ENCODE measurements at places on chromosomes 13 and 19.

GRCh38 chr19:52336117-52336790 lies at the start of gene ZNF610:
Gene ZNF610, plus strand, starts transcription at chr19:52336243. Its CDS starts 12,930 bp downstream, at chr19:52349173.
- DNase-seq = peak; percentile 78

- DNase-seq = no peak
These were observed 80.0 kb upstream of the TM9SF2 start for GRCh38 chr13:99421271-99421670.

DNA sequence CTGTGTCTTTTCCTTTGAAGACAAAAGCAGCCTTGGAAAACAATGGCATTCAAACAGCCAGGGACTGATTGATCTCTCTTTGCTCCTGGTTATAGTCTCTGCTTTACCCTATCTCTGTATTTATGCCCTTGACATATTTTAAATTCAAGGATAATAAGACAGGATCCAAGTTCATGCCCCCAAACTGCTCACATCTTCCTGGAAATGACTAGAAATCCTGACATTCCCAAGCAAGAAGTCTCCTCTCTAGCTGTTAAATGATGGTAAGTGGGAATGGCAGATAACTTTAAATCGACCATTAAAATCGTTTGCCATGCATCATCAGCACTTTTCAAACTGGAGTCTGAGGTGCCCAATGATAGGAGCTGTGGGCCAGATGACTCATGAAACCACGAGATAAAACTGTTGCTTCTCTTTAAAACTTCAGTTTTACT lies 435.6 kb downstream of the FOXO1 start:
- DNase-seq = no peak

GRCh38 chr13:23567906-23568460 lies 2.2 kb upstream of the TNFRSF19 start:
- DNase-seq = no peak

GRCh38 chr13:48976576-48977285 lies 1.0 kb downstream of the FNDC3A start:
- DNase-seq = peak; percentile 64

GRCh38 chr13:113405481-113406300 lies 41.8 kb upstream of the GRTP1 start:
- peak; percentile 82 for DNase-seq

DNA sequence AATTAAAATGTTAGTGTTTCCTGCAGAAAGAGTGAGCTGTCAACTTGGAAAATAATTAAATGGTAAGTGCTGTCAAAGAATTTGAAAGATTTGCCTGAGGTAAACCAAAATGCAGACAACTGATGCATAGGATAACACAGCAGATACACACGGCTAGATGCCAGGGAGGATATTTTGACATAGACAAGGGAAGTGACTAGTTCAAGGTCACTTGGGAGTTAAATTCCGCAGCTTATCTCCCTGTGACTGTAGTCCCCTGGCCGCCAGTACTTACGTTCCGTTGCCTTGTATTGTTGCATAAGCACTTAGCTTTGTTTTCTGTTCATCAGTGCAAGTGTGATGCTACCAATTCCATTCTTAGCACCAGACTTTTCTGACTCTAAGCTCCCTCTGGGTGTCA lies 247.3 kb upstream of the MAB21L1 start:
- DNase-seq = no peak

- DNase-seq = no peak
These were observed 523.4 kb downstream of the FGF9 start for GRCh38 chr13:22194106-22194805.

DNA sequence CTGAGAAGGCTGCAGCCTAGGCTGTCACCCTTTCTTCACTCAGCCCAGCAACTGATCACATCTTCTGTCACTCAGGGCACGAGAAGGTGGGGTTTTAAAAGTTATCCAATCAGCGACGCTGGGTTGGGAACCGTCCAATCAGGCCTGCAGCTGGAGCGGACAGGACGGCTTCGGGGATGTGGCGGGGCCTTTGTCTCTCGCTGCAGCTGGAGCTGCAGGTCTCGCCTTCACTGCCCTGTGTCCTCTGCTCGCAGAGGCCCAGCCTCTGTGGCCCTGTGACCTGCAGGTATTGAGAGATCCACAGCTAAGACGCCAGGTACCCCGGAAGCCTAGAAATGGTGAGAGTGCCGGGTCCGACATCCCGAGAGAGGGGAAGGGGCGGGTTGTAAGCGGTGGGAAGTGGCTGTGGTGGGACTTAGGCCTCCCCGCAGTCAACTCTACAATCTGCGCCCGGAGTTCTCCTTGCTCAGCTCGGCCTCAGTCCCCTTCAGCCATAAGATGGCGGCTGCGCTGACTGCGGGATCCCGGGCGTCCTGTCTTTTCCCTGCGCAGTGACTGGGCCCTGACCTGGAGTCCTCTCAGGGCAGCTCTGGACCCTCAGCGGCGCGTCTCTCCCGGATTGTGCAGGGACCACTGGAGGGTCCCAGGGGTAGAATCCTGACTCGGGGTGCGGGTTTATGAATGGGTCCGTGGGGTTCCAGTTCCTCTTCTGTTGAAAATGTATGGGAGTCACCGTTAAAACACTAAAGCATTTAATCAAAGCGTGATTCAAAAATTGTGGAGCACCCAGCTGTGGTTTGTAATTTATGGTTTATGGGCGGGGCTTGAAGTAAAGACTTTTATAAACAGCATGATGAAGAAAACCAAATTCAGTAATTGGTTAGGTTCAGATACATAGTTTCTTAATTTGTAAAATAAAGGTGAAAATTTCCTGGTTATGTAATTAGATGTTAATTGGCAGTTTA lies at the start of gene ZNF714:
ZNF714 (plus strand) TSS at position 193 of the 965 bp plus-strand sequence. CDS start 16,066 bp downstream, outside the sequence.
- peak; percentile 73 for DNase-seq

DNA sequence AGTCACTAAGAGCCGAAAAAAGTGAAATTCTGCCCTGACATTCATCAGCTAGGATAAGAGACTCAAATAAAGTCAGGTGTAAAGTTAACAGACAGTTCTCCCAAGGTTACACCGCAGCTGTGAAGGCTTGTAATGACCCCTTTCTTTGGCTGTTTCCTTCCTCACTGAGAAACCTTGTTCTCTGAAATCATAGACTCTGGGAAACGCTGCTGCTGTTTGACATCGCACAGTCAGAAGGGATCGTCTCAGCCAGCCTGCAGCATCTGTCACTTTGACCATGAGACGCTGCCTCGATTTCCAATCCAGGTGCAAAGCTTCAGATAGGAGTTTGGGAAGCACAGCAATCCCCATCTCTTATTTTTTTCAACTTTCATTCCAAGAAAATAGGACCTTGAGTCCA lies 678 bp downstream of the BCAT2 start:
- DNase-seq = no peak

GRCh38 chr19:3146677-3147100 lies 10.9 kb downstream of the GNA15 start:
- no peak for DNase-seq

GRCh38 chr19:11418549-11419506 lies at the start of gene RGL3:
Gene RGL3, minus strand, starts transcription at chr19:11419314. Its CDS starts 36 bp downstream, at chr19:11419278.
- no peak for DNase-seq

DNA sequence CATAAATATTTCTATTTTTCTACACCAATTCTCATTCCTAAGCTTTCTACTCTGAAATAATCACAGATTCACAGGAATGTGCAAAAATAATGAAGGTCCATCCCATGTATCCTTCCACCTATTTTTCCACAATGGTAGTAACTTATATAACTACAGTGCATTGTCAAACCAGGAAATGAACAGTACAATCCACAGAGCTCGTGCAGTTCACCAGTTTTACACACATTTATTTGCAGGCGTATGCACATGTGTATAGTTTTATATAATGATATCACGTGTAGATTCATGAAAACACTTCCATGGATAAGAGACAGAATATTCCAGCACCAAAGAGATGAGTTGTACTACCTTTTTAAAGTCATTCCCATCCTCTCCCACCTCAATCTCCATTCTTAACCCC lies 12.9 kb downstream of the EEF1AKMT1 start:
- no peak for DNase-seq

DNA sequence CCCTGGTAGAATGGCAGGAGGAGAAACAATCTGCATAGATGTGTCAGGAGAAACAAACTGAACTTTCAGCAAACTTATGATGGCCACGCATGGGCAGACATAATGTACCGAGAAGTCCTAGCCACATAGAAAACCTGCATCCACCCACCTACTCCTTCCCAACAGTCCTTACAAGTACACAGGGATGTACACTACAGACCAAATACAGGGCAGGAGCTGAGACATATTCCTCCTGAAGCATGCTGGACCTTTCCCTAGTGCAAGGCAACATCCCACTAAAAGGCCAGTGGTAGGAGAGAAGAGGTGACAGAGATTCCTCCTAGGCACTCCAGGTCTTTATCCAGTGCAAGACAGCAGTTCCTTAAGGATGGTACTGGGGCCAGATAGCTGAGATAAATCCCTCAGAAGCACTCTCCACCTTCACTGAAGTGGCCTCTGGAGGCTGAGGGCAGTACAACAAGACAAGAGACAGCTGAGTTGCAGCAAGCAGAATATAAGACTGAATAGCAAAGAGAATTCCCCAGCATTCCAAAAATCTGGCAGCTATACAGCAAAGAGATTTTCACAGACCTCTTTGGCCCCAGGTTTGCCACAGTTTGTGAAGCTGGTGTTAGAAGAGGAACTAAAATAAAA lies 18.3 kb downstream of the VWA8 start:
- DNase-seq = no peak

DNA sequence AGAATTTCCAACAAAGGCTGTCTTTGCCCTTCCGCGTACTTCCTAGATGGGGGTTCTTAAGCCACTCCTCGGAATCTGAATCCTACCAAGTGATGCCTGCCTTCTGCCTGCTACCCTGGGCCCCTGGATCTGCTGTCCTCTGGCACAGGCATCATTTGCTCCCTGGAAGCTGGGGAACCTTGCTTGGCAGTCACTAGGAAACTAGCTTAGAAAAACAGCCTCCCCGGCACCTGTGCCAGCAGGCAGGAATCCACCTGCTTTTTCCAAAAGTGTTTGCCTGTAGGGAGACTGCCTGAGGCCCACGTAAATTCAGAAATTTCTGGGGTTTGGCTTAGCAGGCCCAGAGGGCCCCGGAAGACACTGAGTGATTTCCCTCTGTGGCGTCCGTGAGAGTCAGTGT lies 442.4 kb downstream of the TSHZ3 start:
- no peak for DNase-seq

DNA sequence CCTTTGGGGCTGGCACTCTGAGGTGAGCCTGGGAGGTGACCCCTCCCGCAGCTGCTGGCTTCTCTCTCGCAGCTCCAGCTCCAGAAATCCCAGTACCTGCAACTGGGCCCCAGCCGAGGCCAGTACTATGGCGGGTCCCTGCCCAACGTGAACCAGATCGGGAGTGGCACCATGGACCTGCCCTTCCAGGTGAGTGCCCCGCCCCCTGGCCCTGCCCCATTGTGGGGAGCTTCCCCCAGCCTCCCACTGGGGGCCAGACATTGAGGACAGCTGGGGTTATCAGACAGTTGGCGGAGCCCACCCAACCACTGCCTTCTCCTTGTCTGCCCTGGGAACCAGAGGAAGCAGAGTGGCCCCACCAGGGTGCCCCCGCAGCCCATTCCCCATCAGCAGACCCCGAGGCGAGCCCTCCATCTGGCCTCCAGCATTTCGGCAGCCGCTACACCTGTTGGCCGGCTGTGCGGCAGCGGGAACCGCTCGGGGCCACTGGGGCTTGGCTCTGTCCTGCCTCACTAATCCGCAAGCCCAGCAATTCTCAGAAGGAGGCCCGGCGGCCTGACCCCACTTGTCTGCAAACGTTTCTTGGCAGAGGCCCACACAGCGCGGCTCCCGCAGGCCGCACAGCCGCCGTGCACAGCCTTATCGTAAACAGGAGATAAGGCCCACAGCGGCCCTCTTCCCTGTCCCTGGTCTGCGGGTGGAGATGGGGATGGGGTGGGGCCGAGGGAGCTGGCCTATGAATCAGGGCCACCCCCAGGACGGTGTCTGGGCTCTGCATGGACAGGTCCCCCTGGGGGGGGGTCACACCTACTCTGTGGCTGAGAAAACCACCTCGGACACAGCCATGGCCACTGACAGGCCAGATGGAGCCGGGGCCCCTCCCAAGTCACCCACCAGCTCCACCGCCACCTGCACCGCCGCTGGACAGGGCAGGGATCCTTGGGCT lies 48.0 kb downstream of the COMP start:
- DNase-seq = no peak

DNA sequence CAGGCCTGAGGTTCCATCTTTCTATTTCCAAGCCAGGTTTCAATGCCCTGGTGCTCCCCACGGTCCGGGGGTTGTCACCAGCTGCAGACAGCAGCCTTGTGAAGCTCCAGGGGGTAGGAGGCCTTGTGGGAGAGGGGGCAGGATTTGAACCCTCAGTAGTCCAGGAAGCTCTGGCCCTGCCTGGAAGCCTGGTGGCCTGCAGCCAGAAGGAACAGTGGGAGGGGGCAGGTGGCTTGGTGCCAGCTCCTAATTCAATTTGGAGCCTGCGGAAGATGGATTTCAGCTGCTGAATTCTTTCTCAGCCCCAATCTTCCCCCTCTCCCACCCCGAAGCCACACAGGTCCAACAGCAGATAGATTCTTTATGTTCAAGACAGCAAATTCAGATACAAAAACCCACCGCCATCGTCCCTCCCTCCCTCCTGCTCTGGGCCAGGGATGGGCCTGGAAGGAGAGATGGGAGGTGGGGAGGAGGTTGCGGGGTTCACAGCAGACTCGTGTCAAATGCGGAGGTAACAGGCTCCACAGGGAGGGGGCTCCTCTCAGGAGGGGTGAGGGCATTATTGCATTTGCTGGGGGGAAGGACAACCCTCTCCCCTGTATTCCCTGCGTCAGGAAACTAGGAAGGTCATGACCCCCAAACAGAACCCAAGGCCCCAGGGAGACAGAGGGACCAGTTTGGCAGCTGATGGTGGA lies 2.4 kb upstream of the PTGER1 start:
- DNase-seq = no peak

- no peak for DNase-seq
These were observed 60.3 kb downstream of the SLC7A9 start for GRCh38 chr19:32809254-32809653.

DNA sequence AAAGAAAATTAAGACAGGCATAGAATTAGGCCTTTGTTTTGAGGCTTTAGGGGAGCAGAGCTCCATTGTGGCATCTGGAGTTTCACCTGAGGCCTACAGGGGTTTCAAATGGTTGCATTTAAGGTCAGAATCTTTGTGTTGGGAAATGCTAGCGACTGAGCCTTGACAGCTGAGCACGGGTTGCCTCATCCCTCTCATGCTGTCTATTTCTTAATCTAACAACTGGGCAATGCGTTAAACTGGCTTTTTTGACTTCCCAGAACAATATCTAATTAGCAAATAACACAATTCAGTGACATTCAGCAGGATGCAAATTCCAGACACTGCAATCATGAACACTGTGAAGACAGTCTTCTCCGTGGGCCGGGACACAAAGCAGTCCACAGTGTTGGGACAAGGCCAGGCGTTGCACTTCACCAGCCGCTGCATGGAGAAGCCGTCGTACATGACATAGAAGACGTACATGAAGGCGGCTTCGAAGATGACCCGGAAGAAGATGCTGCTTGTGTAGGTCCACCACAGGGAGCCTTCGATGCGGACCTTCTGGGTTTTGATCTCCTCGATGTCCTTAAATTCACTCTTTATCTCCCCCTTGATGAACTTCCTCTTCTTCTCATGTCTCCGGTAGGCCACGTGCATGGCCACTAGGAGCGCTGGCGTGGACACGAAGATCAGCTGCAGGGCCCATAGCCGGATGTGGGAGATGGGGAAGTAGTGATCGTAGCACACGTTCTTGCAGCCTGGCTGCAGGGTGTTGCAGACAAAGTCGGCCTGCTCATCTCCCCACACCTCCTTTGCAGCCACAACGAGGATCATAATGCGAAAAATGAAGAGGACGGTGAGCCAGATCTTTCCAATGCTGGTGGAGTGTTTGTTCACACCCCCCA lies 3.8 kb downstream of the GJB2 start:
- no peak for DNase-seq

All from NCI-H1092 (cell line).